ENCODE measurements at places on chromosomes 1 and 21.
A peak's percentile ranks its signal among the peaks of the same experiment; 100 is the strongest.

DNA sequence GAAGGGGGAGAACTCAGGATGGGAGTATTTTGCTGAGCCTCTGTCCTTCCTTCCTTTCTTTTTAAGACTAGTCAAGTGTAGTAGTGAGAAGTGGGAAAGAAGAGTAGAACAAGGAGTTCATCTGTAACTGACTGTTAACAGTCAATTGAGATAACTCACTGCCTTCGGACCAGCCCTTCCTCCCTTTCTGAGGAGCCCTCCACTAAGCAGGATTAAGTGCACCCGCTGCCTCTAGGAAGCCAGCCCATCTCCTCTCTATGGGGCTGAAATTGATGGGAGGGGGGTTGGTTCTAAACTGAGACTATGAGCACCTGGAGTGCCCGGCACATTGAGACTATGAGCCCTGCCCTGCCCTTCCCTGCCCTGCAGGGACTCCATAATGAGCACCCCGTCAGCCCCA, 72.7 kb upstream of the TINAGL1 start:
- no peak for DNase-seq

GRCh38 chr1:35564884-35565741, 7.5 kb downstream of the NCDN start:
- no peak for DNase-seq

- DNase-seq = no peak
These were observed 67.8 kb downstream of the VPS26C start for GRCh38 chr21:37199057-37199924.

DNA sequence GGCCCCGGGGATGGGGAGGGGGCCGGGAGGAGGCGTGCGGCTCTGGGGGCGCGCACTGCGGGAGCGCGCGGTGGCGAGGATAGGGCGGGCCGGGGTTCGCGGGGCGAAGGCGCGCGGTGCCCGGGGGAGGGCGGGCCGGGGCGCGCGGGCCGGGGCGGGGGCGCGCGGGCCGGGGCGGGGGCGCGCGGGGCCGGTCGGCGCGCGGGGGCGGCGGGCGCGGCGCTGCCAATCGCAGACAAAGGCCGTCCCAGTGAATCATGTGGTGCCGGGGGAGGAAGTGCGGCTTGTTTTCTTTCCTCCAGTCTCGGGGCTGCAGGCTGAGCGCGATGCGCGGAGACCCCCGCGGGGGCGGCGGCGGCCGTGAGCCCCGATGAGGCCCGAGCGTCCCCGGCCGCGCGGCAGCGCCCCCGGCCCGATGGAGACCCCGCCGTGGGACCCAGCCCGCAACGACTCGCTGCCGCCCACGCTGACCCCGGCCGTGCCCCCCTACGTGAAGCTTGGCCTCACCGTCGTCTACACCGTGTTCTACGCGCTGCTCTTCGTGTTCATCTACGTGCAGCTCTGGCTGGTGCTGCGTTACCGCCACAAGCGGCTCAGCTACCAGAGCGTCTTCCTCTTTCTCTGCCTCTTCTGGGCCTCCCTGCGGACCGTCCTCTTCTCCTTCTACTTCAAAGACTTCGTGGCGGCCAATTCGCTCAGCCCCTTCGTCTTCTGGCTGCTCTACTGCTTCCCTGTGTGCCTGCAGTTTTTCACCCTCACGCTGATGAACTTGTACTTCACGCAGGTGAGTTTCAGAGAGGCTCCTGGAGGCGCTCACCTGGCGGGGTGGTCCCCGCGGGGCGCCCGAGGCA, at the start of gene GPR137B:
TSS of gene GPR137B (plus strand) at position 287 of the 851 bp plus-strand sequence. CDS start at position 371, 84 bp downstream.
- DNase-seq = peak; percentile 72

DNA sequence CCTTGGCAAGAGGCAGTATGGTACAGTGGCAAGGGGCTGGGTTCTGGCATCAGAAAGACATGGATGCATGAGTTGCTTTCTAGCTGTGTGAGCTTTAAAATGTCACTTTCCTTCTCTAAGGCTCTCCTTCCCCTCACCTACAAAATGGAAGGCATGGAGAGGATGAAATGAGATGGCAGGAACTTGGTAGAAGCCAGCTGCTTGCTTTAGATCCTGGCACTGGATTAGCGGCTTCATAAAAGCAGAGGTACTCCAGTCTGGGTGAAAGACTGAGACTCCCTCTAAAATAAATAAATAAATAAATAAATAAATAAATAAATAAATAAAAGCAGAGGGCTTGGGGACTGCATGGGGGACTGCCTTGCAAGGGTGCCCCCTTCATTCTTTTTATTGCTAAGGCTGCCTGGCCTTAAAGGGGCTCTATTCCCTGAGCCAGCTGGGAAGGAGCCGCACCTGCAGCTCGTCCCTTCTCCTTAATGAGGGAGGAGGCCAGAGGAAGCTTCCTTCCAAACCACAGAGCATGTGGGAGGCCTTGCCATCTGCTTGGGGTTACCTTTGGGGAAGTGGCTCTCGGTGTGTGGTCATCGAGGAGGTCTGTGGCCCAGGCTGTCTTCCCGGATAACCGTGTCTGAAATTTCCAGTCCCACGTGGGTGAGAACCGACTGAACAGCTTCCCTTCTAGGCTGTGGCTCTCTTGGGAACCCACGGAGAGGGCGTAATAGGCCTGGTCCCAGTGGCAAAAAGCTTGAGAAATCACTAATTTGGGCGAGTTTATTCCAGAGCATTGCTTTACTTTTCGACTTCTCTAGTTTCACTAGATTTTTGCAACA, 2.0 kb upstream of the ATP13A2 start:
- DNase-seq = no peak
